Fibroblast of skin of abdomen (primary cell): ENCODE measurements at places on chromosomes 5 and 9.

DNA sequence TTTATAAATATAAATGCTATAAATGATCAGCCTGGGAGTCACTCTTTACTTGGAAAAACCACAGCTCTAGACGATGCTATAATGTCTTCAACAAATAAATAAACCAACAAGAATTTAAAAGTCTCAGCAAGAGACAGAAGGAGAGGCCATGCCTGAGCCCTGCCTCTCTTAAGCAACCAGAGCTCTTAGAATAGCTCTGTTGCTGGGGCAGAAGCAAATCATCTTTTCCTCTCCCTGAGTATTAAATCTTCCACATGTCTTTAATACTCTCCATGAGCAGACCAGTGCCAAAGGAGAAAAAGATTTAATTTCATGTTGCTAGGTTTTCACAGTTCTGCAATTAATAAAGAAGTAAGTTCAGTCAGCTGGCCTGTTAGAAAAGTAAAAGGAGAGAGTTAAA is 408.0 kb upstream of the SLC30A5 start:
- DNase-seq = no peak

DNA sequence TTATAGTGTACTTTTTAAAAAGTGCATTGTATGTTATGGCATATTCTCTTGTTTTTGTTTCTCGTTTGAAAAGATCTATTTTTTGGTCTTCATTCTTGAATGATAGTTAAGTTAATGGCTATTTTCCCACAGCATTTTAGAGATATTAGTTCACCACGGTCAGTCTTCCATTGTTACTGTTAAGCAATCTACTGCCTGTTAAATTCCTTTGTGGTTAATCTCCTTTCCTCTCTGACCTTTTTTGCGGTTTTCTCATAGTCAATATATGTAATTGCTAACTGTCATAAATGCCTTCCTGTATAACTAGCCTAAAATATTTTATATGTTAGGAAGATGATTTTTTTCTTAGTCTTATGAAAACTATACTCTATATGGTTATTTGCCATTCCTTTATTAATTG is 250.8 kb upstream of the FBXL7 start:
- peak; percentile 85 for DNase-seq

GRCh38 chr9:88358723-88359122 is 29.5 kb upstream of the SPIN1 start:
- no peak for DNase-seq

GRCh38 chr5:150529555-150529954 is 21.6 kb downstream of the NDST1 start:
- DNase-seq = no peak

DNA sequence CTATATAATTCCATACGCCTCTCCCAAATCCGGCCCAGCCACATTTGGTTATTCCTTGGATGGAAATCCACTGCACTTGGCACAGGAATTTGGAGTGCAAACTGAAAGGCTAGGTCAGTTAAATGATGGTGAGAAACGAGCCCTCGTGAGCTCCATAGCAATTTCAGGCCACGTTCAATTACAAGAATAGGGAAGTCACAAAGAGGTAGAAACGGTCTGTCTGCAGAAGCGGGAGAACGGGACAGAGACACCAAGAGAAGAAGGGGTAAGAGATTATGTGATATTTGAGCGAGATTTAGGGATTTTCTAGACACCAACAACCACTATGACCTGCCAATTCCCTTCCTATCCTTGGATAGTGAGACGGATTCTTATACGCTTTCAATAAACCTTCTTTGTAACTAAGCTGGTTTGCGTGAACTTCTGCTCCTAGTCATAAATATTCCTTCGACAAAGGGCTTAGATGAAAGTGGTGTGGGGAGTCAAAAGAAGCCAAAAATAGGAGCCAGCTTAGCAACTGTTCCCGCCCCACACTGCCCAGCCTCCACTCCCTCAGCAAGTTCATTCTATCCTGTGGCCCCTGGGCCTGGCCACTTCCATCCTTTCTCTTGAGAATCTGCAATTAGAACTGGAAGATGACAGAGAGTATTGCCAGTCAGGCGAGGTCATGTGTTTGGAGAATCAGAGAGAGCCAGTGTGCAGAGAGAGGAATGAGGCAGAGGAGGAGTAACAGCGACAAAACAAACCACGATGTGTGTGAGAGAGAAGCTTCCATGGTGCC is 118.4 kb downstream of the ZNF608 start:
- DNase-seq = no peak

DNA sequence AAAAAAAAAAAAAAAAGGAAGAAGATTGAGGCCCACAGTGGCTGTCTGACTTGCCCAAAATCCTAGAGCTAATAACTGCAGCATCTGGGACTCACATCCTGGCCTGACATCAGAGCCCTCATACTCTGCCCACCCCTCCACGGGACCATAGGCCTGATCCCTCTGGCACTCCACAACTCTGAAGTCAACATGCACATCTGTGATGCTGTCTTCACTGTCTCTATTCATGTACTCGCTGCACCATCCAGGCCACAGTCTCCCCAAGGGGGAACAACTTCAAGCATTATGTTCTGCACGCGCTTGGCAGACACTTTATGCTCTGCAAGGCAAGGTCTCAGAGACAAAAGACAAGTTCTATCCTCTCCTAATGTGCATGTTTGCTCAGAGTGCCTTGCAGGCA is 158.2 kb downstream of the SPOCK1 start:
- no peak for DNase-seq

- no peak for DNase-seq
These were observed 14.3 kb downstream of the GTF3C5 start for GRCh38 chr9:133045132-133045531.

- DNase-seq = no peak
These were observed 11.8 kb downstream of the KIF2A start for GRCh38 chr5:62317810-62318209.

DNA sequence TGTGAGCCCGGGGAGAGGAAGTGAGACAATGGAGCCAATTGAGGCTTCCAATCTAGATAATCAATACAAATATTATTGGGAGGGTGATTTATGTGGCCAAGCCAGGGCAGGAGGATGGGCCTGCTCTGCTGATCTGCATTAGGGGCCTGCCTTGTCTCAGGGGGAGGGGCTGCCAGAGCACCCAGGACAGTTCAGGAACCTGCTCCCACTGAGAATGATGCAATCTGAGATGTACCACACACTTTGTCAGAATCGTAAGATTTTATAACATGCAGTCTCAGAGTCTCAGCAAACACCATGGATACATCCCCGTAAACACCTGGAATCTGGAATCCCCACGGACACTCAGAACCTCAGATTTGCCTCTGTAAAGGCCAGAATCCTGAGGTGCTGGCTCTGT is 19.3 kb downstream of the FGF18 start:
- no peak for DNase-seq

DNA sequence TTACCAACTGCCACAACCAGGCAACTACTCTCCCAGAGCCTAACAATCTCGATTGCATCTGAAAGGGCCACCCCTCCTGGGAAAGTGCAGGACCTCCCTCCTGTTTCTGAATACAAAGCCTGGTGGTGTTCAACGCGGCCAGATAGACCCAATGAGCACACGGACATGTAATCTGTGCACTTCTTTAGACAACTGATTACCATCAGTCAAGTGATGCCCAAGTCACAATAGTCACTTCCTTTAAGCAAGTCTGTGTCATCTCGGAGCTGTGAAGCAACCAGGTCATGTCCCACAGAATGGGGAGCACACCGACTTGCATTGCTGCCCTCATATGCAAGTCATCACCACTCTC is 739 bp downstream of the C9orf72 start:
- DNase-seq = no peak

DNA sequence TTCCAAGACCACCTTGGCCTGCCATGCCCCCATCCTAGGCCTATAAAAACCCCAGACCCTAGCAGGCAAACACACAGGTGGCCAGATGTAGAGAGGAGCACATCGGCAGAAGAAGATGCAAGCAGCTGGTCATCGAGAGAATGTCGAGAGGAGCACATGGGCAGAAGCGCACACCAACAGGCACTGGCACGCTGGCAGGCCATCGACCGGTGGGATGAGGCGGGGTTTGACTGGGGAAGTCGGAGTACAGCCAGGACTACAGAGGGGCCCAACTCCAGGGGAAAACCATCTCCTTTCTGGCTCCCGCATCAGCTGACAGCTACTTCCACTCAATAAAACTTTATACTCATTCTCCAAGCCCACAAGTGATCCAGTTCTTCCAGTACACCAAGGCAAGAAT is 283.1 kb upstream of the RGMB start:
- DNase-seq = no peak

- DNase-seq = no peak
These were observed 32.7 kb downstream of the PTGS1 start for GRCh38 chr9:122403381-122404000.

GRCh38 chr9:89492586-89492985 is 5.3 kb downstream of the SEMA4D start:
- DNase-seq = no peak

GRCh38 chr5:169222934-169223594 is 77.9 kb downstream of the SLIT3 start:
- DNase-seq = peak; percentile 52

DNA sequence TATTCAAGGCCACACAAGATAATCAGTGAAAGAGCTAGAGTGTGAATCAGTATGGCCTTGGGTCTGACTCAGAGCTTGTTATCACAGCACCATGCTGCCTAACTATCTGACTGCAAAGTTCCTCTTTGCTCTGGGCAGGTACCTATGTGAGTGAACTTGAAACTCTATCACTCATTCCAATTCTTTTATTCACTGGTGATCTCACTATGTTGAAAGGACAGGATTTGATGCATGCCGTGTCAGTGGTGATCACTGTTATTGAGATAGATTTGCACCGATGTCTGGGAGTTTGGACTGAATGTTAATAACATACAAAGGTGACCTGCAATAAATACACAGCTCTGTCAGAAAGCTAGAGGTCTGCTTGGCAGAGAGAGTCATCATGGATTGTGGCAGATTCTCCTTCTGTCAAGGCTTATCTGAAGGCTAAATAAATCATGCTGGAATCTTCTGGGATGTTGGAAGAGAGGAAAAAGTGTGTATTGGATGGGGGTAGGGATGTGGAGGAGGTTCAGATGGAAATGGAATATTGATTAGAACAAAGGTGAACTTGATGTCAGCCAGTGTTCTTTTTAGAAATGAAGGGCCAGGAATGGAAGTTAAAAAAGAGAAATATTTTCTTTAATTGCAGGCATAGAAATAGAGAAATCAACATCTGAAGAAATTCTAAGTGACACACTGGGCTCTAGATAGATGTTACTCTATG is 91.8 kb upstream of the TNC start:
- peak; percentile 73 for DNase-seq

- DNase-seq = no peak
These were observed 176.9 kb upstream of the CCNH start for GRCh38 chr5:87589587-87589986.

GRCh38 chr9:74872619-74873233 is 15.0 kb downstream of the TRPM6 start:
- DNase-seq = no peak

GRCh38 chr5:32308946-32309345 is 3.8 kb downstream of the MTMR12 start:
- DNase-seq = no peak

DNA sequence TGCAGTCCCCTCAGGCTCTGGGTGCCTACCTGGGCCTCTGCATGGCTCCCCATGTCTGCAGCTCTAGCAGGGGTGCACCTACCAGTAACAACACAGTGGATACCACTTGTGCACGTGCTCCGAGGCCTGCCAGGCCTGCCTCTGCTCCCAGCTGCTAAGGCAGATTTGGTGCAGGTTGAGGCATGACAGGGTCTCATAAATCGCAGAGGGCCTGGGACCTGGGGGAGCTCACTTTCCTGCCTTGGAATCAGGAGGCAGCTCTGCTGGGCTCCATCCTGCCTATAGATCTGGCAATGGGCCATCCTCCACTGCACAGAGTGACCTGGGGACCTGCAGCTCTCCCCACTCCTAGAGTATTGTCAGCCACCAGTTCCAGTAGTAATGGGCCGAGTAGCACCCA is 121.9 kb upstream of the CXCL14 start:
- DNase-seq = no peak

- peak; percentile 27 for DNase-seq
These were observed 13.1 kb upstream of the IFNA14 start for GRCh38 chr9:21252721-21253547.

DNA sequence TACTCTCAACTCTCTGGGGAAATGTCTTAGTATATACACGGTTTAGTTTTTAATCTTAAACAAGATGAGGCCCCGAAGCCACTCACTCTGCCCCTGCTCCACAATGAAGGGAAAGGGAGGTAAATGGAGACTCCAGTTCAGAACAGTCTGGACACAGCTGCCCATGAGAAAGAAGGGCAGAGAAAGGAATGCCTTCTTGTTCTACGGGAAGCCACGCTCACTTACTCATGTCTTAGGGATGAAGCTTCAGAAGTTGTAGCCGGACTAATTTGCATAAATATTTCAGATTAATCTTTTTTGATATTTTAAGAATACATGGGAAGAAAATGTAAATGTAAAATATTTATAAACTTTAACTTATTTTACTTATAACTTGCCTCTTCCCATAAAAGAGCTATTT is 94.0 kb downstream of the COL23A1 start:
- peak; percentile 28 for DNase-seq

DNA sequence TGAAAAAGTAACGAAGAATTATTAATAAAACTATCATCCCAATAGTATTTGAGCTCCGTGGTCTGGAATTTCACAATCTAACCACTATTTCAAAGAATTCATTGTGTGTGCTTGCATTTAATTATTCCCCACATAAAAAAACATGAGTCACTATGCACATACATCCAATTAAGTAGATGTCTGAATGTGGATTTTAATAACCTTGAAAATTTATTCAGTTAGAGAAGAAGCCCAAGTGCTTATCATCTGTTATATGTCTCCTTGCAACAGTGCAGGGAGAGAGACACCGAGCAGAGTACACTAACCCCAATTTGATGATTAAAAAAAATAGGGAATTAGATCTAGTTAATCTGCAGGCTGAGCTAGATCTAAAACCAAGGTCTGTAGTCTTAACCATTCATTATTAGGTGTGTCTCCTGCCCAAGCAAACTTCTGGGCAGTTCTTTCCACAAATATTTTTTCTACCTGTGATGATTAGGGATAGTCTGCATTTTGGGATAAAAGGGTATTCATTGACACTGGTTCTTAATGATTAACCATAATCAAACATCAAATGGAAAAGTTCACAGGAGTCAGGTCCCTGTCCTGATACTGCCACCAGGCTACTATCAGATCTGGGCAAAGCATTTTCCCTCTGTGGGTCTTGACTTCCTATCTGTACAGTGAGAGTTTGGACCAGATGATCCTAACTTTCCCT is 164.2 kb downstream of the GRIA1 start:
- DNase-seq = peak; percentile 88
